HepG2 (cell line): ENCODE measurements at places on chromosomes 5 and 9. TPM values are rescaled to one million over a fixed set of nuclear protein-coding genes. Genes with fewer than 3 reads are reported as not detected.

DNA sequence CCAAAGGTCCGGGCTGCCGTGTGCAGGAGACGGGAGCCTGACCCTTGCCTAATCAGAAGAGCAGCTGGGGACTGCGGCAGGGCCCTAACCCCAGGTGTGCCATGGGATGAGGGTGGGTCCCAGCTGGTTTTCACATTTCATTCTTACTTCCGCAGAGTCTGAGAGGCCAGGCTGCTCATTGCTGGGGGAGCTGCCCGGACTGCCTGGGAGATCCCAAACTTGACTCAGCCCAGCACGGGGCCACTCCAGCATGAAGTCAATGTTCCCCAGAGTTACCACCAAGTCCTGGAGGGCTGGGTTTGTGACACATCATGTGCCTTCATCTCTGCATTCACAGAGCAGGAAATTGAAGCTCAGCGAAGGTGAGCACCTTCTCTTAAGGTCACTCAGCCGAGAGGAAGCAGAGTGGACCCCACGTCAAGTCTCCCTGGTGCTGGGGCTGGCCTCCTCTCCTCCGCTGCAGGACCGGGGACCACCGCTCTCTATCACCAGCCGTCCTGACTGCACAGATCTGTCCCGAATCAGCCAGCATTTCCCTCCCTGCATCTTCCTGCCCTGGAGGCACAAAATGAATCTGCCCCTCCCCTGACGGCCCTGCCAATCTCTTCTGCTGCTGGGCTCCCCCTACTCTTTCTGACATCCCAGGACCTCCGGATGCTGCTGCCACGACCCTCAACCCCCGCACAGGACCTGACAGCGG, 54.6 kb upstream of the PHYKPL start:
- no peak for DNase-seq

GRCh38 chr9:14189578-14189977, 124.4 kb downstream of the NFIB start:
- no peak for DNase-seq

ZMYND19 gene
- total RNA-seq = 29.6 and 38.7 TPM in 2 replicates

DNA sequence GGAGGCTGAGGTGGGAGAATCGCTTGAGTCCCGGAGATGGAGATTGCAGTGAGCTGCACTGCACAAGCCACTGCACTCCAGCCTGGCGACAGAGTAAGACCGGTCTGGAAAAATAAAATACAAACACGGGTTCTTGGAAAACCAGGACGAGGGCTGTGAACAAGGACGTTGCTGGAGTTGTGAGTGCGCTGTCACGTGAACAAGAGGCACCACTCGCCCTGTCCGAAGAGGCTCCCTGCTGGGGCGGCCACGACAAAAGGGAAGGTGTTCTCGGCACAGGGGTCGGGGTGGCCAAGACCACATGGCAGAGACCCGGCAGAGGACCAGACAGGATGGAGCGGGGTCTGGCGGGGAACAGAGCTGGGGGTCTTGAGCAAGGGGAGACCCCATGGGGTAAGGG, 30.6 kb upstream of the UBAC1 start:
- DNase-seq = no peak
